Cerebellar cortex (tissue), 1 donor: ENCODE measurements at places on chromosomes 2 and 18.

GRCh38 chr18:50276452-50276851 lies 4.9 kb downstream of the MBD1 start:
- DNase-seq, result no peak

DNA sequence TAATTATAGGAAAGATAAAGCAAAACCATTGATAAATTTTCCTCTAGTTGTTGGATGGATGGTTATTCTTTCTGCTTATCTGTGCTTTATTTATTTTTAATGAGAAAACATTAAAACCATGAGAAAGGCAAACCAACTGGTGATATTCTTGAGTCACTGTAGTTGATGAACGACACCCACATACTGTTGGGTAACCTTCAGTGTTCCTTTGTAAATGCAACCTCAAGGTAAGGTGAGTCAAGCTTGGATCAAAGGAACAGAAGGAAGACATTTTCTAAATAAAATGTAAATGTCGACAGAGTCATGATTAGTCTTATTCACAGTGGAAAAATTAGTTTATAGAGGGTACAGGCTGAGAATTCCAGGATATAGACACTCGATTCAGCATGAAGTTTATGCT lies 12.7 kb downstream of the ABCB11 start:
- DNase-seq, result no peak

DNA sequence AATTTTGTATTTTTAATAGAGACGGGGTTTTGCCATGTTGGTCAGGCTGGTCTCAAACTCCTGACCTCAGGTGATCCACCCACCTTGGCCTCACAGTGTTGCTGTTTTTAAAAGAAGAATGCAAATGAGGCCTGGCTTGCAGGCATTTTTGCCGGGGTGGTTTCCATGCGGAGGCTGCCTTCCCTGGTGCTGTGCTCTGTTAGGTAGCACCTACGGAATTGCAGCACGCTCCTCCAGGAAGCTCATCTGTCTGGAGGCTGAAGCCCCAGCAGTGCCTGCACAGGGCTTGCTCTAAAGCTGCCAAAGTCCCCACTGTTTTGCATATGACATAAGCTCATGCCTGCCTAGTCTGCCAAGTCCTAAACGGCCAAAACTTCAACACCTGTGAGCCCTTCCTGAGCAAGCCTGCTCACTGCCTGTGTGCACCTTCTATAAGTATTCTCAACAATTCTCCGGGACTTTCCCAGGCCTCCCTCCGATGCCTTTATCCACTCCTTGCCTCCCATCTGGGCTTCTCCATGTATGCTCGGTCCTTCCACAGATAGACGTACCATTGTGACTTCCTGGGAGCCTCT lies 551.3 kb upstream of the RAB6C start:
- peak; percentile 54 for DNase-seq

DNA sequence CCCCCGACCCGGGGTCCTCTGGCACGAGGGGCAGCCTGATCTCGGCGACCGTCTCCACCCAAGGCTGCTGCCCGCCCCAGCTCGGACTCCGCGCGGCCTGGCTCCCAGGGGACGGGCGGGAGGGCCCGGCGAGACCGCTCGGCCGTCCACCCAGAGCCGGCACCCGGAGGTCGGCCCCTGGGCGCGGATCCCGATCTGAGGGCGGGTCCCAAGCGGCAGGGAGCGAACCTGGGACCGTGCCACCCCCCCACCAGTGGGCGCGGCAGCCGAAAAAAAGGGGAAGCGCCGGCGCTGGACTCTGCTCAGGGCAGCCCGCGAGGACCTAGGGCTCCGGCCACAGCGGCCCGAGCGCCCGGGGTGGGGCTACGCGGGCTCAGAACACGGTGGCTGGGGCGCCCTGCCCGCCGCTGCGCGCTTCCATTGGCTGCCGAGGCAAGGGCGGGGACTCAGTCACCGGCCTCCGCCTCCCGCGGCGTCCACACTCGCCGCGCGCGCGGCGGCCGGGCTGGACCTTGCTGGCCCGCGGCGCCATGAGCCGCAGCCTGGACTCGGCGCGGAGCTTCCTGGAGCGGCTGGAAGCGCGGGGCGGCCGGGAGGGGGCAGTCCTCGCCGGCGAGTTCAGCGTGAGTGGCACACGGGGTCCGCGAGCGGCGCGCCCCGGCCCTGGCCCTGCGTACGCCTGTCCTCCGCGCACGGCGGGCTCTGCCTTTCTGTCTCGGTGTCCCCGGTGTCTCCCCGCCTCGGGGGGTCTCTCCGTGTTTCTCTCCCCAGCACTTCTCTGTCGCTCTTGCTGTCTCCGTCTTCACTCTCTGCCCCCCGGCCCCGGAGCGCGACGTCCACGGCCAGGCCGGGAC lies at the start of gene PTPN18:
PTPN18 (plus strand) TSS at position 479 of the 854 bp plus-strand sequence; CDS start at position 531, 52 bp downstream.
- peak; percentile 85 for DNase-seq

- DNase-seq, result no peak
Observed at GRCh38 chr2:627340-627709, 49.9 kb downstream of the TMEM18 start.

DNA sequence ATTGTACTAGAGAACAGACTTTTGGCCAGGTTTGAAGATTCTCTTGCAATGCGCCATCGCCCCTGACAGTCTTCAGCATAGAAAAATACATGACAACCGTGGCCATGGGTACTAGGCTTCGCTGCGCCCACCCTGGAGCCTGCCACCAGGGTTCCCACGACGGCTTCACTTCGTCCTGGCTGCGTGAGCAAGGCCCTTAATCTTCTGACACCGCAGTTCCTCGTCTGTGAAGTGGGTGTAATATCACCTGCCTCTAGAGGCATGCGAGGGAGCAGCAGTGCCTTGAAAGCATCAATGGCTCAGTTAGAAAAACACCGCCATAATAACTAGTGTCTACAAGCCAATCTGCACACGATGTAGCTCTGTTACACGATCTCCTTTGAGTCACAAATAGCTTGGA lies 175.2 kb upstream of the HS6ST1 start:
- DNase-seq, result no peak

- no peak for DNase-seq
Observed at GRCh38 chr18:31508781-31509180, 10.8 kb downstream of the DSG2 start.

GRCh38 chr2:246489-247144 lies 17.2 kb downstream of the SH3YL1 start:
- DNase-seq, result peak; percentile 44

DNA sequence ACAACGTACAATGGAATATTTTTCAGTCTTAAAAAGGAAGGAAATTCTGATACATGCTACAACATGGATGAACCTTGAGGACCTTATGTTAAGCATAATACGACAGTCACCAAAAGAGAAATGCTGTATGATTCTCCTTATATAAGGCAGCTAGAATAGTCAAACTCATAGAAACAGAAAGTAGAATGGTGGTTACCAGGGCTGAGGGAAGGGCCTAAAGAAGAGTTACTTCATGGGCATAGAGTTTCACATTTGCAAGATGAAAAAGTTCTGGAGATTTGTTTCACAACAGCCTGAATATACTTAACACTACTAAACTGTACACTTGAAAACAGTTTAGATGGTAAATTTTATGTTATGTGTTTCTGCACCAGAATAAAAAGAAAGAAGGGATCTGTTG lies 113.3 kb downstream of the GALNT1 start:
- no peak for DNase-seq

- peak; percentile 45 for DNase-seq
Observed at GRCh38 chr2:128261245-128262128, 57.2 kb downstream of the HS6ST1 start.

GRCh38 chr2:30366199-30366691 lies 80.8 kb upstream of the LCLAT1 start:
- no peak for DNase-seq

GRCh38 chr2:219399716-219400478 lies 12.2 kb upstream of the DNPEP start:
- DNase-seq, result no peak

DNA sequence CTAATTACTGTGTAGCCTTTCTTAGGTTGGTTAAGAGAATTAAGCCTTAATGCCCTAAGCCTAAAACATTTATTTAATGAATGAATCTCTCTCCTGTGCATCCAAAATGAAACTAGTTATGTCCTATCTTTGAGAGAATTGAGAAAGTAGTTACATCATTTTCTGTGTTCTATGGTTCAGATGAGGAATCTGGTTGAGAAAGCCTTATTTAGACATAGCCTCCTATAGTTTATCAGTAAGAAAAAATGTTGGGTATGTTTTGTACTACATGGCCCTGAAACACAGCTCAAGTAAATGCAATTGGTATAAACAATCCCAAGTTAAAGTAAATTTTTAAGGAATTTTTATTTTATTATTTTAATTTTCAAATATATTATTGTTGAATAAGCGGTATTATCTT lies 25.9 kb upstream of the RAMP1 start:
- DNase-seq, result no peak

- DNase-seq, result no peak
Observed at GRCh38 chr18:9380101-9380500, 45.5 kb downstream of the TWSG1 start.

DNA sequence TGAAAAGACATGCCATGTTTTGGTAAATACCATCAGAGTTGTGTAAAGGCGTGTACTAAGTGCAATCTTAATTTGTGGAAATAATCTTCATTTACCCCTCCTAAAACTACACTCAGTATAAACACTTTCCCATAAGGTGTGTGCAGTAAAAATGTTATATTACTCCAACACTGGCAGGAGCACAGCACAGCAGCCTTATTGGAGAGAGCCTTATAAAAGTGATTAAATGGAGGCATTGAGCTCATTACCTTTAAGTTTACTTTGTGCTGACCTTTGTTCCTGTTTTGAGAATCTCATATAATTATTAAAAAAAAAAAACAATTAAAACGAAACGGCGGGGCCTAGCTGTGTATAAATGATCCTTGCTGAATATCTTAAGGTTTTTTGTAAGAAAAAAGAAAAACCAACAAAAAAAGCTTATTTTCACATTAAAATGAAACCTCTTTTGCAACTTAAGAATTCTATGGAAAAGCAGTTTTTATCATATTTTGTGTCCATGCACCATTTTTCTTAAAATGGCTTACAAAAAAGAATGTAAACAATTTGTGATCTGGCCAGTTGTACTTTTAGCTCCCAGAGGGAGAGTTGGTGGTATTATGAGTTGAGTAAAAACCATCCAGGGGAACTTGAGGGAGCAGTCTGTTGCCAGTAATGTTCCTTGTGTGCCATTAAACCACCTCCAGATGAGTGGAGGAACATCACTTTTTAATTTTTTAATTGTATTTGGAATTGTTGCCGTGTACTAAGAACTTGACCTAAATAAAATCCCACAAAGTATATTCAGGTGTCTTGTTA lies 103.4 kb downstream of the ABI2 start:
- DNase-seq, result no peak

DNA sequence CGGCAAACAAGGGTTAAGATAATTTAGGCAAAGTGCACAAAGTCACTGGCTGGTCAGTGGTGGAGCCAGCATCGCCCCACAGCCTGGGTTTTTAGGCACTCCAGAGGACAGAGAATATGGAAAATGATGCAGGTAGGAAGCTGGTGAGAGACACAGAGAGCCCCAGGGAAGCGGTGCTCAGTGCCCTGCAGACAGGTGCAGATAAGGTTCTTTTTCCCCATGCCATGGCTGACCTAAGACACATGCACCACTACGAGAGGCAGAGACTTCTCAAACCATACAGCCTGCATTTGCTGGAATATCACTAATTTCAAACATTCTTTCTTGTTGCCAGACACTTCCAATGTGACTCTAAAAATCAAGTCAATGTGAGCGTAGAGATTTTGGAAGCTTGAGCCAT lies 205.7 kb upstream of the APCDD1 start:
- DNase-seq, result no peak

- DNase-seq, result no peak
Observed at GRCh38 chr2:9332853-9333245, 90.5 kb downstream of the ITGB1BP1 start.
